Activated CD4-positive, alpha-beta T cell treated with anti-CD3 and anti-CD28 coated beads, Interleukin-2, amount 50 U/mL, for 1 hour (primary cell): ENCODE measurements at places on chromosomes 4 and X.

DNA sequence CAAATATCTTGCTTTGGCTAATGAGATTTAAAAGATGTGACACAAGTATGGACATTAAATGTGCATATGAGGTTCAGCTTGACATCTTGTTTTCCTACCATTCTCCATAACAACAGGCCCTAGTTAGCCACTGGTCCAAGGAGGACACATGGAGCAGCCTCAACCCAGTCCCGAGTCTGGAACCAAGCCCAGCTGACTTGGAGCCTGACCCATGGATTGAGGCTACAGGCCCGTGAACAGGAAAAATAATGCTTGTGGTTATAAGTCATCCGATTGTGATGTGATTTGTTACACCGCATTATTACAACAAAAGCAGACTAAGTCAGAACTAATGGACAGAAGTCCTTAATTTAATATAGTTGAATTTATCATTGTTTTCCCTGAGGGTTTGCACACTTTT is 123.2 kb upstream of the BANK1 start:
- no peak for DNase-seq

GRCh38 chr4:89496851-89497250 is 189.3 kb upstream of the GPRIN3 start:
- DNase-seq = no peak

DNA sequence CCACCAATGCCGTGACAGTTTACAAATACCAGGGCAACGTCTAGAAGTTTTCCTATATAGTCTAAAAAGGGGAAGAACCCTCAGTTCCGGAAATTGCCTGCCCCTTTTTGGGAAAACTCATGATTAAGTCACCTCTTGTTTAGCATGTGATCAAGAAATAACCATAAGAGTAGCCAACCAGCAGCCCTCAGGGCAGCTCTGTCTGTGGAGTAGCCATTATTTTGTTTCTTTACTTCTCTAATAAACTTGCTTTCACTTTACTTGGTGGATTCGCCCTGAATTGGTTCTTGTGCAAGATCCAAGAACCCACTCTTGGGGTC is 20.0 kb upstream of the HOPX start:
- DNase-seq = no peak

DNA sequence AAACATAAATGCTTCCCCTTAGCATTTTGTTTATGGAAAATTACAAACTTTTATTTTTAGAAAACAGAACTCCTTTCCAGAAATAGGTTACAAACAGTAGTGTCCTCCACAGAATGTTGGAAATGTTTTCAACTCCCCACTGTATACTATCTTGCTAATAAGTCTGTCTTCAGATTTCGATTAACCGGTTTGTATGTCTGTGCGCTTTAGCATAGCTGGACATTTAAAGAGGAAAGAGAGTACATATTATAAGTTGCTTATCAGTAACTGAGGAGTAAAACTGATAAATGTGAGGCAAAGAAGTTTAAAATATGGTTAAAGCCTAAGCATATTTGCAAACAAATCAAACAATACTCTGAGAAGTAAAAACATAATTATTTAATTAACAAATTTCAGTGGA is 3.4 kb downstream of the CXCL8 start:
- no peak for DNase-seq

DNA sequence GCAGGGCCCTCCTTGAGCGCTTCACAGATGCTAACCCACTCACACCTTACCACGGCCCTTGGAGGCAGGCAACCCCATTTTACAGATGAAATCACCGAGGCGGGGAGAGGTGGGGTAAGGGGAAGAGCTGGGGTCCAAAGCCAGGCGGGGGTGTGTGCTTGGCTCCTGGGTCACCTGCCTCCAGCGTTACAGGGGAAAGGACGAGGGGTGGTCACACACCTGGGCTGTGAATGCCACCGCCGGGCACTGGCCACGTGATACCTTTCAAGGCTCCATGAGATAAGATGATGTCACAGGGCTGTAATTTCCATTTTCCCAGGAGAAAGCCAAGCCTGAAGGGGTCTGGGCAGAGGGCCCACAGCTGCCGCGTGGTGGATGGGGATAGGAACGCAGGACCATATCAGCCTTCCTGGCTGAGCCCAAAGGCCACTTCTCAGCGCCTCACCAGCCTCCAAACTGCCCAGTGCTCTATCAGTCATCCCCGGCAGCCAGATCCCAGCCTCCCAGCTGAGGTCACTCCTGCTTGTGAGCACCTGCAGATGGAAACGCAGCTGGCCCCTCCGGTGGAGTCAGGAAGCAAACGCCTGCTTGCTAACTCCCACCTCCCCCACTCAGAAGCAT is 62.4 kb upstream of the CRMP1 start:
- no peak for DNase-seq

GRCh38 chr4:102901804-102902203 is 33.0 kb downstream of the CISD2 start:
- no peak for DNase-seq

DNA sequence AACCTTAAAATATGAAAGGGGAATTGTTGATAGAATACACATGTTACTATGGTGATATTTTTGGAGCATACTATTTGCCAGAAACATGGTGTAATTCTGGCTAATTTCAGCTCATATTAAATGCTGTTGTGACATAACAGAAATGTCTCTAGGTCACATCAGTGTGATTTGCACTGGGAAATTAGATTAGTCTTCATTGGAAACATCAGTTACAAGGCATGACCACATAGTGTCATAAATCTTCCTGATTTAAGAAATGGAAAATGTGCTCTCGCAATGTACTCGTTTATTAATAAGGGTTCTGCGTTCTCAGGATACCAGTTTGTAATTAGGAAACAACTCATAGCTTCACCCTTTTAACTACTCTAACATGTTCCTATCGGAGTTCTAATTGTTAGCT is 72.9 kb upstream of the GYPA start:
- DNase-seq = no peak

GRCh38 chrX:13717700-13718472 is 16.5 kb downstream of the TRAPPC2 start:
- no peak for DNase-seq

DNA sequence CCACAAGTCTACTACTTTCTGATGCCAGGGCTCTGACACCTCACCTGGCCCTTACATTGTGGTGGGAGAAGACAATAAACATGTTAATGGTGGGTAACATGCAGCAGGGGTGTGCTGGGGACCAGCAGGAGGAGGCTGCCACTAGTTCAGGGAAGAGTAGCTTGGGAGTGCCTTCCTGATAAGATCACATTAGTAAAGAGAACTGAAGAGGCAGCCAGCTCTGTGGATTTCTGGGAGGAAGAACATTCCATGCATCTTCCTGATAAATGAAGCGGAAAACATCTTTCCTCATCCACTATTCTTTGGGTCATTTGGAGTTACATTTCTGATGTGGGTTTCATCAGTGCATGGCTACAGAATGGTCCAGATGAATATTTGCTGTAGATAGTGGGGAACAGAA is 9.0 kb downstream of the RNF150 start:
- no peak for DNase-seq

GRCh38 chrX:151695583-151696340 is 504 bp downstream of the PRRG3 start:
- no peak for DNase-seq

- no peak for DNase-seq
Observed at GRCh38 chrX:137033774-137034507, at the start of gene GPR101. Gene GPR101 (minus strand): TSS chrX:137033995. CDS start chrX:137031674, 2,321 bp downstream.

- DNase-seq = no peak
Observed at GRCh38 chr4:54254915-54255246, 25.8 kb downstream of the PDGFRA start.

- no peak for DNase-seq
Observed at GRCh38 chrX:79036157-79036880, 91.1 kb downstream of the P2RY10 start.

DNA sequence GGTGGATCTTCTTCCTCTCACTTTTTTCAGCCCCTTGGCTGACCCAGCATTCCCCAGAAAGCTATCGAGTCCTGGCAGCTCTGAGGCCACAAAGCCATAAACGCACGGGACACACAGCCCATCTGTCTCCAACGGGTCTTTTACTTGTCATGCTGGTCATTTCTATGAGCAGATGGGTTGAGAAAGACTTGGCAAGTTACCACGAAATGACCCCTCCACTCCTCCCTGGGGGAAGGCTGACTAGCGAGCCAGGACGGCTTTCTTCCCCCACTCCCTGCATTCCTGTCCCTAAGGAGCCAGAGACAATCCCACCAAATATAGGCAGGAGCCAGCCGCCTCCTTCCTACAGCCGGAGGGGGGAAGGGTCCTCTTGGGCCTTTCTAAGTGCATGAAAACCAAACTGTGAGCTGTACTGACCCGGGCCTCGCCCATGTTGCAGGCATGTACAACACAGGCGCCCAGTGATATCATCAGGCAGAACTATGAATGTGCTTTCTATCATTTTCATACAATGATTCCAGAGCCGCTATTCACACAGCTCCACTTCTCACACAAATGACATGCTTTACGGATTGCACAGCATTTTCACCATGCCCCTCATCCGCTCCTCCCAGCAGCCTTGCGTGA is 28.6 kb downstream of the AFAP1 start:
- no peak for DNase-seq

GRCh38 chr4:146585761-146586333 is 52.8 kb upstream of the POU4F2 start:
- DNase-seq = no peak

- DNase-seq = no peak
Observed at GRCh38 chrX:150990910-150991309, 7.8 kb downstream of the HMGB3 start.

DNA sequence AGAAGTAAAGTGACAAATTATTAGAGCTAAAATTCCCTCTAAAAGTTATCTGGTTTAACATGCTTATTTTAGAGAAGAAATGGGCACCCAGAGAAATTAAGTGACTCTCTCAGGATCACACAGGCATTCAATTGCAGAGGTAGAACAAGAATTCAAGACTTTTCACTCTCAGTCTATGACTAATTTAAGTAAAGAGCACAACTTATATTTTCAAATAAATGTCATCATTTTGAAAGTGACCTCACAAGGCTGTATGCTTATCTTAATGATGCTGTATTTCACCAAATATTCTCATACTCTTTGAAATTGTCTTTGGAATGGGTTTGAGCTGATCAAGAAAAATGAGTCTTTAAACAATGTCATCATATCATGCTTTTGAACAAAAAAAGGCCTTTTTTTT is 15.3 kb downstream of the GPR174 start:
- no peak for DNase-seq

GRCh38 chr4:147755561-147756295 is 23.8 kb downstream of the ARHGAP10 start:
- DNase-seq = no peak

DNA sequence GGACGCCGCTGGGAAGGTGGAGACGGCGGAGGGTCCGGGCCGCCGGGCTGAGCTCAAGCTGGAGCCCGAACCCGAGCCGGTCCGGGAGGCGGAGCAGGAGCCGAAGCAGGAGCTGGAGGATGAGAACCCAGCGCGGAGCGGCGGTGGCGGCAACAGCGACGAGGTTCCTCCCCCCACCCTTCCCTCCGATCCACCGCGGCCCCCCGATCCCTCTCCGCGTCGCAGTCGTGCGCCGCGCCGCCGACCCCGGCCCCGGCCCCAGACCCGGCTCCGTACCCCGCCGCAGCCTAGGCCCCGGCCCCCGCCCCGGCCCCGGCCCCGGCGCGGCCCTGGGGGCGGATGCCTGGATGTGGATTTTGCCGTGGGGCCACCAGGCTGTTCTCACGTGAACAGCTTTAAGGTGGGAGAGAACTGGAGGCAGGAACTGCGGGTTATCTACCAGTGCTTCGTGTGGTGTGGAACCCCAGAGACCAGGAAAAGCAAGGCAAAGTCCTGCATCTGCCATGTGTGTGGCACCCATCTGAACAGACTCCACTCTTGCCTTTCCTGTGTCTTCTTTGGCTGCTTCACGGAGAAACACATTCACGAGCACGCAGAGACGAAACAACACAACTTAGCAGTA is 483 bp downstream of the USP27X start:
- no peak for DNase-seq

DNA sequence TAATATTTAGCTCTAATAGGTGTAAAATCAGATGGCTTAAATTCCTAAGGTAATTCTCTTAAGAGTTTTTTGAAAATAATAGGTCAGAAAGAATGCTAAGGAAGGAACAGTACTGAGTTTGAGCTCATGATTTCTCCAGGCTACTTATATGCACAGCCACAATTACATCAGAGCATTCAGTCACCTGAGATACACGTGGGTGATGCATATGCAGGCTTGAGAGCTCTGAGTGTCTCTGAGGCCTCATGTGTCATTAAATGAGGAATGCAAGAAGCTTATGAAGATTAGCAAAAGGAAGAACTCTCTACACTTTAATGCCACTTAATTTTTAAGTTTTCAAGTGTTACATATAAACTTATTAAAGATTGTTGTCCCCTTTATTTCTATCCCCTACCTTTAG is 124.0 kb upstream of the STIM2 start:
- DNase-seq = no peak

DNA sequence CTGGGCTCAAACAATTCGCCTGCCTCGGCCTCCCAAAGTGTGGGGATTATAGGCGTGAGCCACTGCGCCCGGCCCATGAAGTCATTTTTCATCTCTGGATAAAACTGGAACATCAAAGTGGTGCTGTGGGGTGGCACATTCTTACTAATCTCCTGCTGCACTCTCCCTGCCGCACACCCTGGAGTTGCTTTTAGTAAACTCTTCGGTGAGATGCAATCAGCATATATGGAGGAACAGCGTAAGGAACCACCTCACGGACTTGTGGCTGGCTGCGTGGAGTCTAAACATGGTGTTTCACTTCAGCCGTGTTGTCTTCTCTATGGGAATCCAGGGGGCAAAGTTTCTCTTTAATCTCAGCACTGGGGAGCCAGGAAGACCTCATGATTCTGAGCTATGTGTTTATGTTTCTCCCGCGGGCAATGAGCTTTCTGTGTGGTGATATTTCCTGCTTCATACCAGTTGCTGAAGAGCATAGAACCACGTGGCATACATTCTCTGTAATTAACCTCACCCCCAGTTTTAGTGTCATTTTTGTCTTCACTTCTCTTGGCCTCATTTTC is 2.1 kb upstream of the RHOH start:
- DNase-seq = no peak
